ENCODE measurements at places on chromosomes 11 and 22. TPM values are rescaled to one million over a fixed set of nuclear protein-coding genes. Genes with fewer than 3 reads are reported as not detected.

The UBQLN3 gene
- total RNA-seq, result not detected

The IGSF22 gene
- total RNA-seq, result not detected

The SHANK2 gene
- total RNA-seq, result 7.1 TPM

The NEFH gene
- total RNA-seq, result 0.05 TPM

The C22orf23 gene
- total RNA-seq, result not detected

The APOL6 gene
- 2.3 TPM for total RNA-seq

The FOLH1 gene
- total RNA-seq, result not detected

The FAM180B gene
- total RNA-seq, result not detected

The UCP2 gene
- 80.9 TPM for total RNA-seq

The LRRC56 gene
- total RNA-seq, result 0.40 TPM

The SMC1B gene
- total RNA-seq, result not detected

The P2RY2 gene
- 8.9 TPM for total RNA-seq

The CWC15 gene
- total RNA-seq, result 29.5 TPM

The CENATAC gene
- total RNA-seq, result 11.1 TPM

Data from A549 treated with DMSO at 1 μM for 4 hours (cell line).